ENCODE measurements at places on chromosomes 5 and 9.

DNA sequence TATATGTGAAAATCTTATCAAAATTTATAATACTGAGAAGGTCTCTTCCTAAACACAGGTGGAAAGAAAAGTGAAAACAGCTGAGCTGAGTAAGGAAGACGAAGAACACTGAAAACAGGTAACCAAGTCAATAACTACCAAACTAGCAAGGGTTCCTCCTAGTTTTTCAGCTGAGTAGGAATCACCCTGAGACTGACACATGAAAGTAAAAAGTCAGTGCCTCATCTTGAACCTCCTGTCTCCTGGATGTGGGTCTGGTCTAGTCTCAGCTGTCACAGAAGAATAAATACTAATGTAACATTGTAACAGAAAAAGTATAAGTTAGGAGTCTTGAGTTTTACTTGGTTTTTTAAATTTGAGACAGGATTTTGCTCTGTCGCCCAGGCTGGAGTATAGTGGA, 121.0 kb downstream of the MEF2C start:
- no peak for DNase-seq

DNA sequence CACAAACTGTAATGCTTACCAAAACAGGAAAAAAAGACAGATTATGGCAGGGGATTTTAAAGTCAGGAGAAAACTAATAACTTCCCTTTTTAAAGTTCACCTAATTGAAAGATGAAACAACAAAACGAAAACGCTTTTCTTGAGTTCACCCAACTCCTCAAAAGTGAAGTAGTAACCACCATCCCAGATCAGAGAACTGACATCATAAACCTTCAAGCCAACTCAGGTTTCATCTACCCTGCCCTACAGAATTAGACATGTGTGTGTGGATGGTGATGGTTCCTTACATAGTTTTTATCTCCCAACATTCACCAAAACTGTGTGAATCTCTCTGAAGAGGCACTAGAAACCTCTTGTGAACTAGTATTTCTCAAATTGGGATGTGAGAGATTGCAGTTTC, 195.2 kb upstream of the PTGER4 start:
- no peak for DNase-seq

- no peak for DNase-seq
Measured at GRCh38 chr5:154547551-154547950, 69.5 kb upstream of the HAND1 start.

DNA sequence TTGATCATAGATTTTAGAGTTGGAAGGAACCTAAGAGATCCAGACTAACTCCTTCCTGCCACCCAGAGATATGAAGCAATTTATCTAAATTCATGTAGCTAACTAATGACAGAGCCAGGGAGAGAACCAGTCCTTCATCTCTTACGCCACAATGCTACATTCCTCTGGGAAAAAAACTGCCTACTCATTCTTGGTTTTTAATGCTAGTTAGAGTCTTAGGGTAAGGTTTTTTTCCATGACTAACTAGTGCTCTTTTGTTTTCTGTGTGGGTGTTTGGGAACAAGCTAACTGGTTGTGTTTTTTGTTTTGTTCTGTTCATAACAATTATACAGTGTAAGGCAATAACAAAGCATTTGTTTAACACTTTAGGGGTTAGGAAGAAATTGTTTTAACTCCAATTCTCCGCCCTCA, 52.4 kb downstream of the SLC44A1 start:
- no peak for DNase-seq

DNA sequence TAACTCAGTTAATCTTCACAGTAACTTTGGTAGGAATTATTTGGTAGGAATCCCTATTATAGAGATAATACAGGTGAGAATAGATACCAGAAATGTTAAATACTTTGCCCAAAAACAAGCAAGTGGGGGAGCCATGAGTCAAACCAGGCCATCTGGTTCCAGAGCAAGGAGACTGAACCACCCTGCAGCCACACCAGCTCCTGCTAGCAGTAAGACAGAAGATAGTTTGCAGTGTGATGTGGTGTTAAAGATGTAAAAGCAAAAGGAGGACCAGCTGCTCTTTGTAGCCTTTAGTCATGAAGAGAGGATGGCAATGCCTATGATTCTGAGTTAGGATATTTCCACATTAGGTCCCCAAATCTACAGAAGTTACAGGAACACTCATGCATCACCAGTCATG, 101.4 kb downstream of the PRKACG start:
- DNase-seq: no peak

- DNase-seq: no peak
Measured at GRCh38 chr9:111038331-111039230, at the start of gene LPAR1. Gene LPAR1, minus strand, starts transcription at chr9:111038470. Its CDS starts 66,353 bp downstream, at chr9:110972117.

GRCh38 chr5:141637123-141637766, 448 bp downstream of the RELL2 start:
- DNase-seq: no peak

DNA sequence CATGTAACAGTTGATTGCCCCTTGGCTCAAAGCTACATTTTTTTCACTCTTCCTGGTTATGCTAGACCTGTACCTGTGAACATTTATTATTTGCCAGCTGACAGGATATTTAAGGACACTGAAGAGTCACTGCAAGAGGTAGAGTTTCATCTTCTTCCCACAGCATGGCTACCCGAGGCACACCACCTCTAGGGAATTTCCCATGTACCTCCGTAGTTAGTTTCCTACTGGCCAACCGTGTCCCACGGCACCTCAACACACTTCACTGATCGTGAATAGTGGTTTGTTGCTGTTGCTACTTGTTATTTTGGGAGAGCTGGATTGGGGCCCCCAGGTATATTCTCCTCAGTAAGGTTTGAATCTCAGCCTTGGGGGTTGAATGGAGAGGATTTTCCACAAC, 648.6 kb downstream of the SEMA5A start:
- DNase-seq: no peak

DNA sequence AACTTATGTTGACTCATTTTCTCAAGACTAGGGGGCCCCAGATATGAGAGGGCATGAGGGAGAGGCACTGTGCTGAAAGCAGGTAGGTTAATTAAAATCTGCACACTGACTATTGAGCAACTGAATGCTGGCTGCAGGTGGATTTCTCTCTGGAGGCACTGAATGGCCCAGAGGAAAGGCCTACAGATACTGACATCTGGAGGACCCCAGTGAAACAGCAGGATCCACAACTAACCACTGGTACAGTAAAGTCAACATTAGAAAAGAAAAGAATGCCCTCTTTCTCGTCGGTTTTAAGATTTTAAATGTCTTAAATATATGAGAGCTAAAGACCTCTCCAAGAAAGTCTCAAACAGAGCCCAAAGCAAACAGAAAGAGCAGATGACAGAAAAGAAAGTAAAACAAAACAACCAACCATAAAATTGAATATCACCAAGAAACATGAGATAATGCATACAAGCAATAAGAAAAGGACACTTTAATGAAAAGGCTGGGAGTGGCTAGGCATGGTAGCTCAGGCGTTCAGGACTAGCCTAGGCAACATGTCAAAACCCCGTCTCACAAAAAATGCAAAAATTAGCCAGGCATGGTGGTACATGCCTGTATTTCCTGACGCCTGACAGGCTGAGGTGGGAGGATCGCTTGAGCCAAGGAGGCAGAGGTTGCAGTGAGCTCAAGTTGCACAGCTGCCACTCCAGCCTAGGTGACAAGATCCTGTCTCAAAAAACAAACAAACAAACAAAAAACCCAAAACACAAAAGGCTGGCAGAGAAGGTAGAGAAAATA, 43.3 kb downstream of the PUM3 start:
- no peak for DNase-seq

DNA sequence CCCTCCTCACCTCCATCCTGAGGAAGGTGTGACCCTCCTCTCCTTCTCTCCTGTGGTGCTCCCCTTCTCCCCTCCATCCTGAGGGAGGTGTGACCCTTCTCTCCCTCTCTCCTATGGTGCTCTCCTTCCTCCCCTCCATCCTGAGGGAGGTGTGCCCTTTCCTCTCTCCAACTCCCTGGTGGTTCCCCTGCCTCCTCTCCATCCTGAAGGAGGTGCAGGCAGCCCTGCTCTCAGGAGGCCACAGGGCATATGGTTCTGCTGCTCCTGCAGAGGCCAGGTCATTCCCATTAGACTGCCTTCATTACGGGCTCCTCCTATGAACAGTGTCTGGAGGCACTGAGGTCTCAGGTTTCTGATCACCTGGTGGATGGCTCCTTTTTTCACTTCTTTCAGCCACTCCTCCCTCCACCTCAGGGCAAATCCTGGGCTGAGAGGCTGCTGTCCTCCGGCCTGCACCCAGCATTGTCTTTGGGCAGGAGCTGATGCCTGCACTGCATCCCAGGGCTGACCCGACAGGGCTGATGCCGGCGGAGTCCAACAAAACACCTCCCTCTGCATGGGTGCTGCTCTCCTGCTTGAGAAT, 197.1 kb downstream of the MED10 start:
- DNase-seq: no peak

DNA sequence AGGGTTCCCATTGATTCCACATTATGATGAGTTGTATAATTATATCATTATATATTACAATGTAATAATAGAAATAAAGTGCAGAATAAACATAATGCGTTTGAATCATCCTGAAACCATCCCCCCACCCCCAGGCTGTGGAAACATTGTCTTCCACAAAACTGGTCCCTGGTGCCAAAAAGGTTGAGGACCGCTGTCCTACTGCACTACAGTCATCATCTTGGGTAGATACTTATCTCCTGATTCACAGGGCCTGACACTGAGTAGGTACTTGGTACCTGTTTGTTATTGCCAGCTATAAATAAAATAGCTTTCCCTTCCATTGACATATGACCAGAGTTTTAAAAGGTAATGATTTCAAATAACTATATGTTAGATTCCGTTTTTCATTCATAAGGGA, 25.6 kb downstream of the ANP32B start:
- no peak for DNase-seq

- no peak for DNase-seq
Measured at GRCh38 chr5:50800410-50800809, 134.0 kb downstream of the PARP8 start.

- DNase-seq: no peak
Measured at GRCh38 chr5:78781611-78782286, 133.2 kb upstream of the LHFPL2 start.

DNA sequence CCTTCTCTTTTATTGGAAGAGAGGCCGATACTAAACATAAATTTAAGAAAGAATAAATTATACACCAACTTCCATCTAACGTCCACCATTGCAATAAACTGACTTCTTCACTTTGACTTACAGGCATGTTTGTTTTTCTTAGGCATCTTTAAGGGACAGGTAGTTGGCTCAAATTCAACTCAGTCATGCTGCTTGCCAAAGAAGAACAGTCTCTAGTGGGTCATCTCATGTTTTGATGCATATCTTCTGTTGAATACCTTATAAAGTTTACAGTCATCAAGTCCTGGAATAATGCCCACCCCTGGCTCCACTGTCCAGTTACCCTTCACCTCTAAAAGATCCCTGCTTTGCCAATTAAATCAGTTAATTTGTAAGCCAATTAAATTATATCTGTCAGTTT, 328.2 kb upstream of the GRAMD2B start:
- no peak for DNase-seq

DNA sequence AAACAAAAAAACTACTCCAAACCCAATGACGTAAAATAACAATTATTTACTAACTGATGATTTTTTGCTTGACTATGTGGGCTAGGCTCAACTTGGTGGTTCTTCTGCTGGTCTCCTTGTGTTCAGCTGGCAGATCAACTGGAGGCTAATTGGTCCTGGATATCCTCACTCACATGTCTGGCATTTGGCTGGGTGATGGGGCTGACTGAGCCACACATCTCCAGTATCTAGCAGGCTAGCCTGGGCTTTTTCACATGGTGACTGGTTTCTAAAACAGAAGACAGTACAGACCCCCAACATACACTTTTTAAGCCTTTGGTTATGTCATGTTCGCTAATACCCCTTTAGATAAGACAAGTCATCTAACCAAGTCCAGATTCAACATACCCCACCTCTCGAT, 104.7 kb upstream of the PRRC1 start:
- DNase-seq: no peak

DNA sequence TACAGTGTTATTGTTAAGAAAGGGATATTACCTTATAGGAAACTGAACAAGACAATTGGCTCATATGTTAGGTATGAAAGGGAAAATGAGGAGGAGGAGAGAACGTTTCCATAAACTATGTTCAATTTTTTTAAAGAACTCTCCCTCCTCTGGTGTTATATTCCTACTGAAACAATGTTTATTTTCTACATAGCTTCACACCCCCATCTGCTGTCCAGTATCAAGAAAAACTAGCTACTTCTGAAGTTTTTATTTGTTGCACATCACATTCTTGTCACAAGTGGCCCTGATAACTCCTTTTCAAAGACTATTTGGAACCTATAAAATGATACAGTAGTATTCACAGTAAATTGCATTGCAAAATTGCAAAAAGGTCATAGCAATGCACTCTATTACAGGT, 223.4 kb upstream of the FAM174A start:
- DNase-seq: no peak

- no peak for DNase-seq
Measured at GRCh38 chr5:137342764-137343163, 156.4 kb downstream of the SPOCK1 start.

DNA sequence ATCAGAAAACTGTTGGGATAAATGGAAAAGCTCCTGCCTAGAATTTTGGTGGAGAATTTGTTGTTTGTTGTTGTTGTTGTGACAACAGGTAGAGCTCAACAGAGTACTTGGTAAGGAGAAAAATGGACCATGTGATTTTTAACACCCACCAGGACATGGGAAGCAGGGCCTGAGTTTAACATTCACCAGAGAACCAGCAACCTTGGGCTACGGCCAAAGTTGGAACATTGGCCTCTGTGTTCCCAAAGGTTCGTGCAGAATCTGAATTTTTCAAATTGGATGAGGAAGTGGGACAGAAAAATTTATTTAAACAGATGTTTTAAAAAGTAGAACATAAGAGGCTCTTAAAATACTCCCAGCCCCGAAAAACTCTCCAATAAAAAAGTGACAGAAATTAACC, 127.0 kb downstream of the GNA14 start:
- no peak for DNase-seq

DNA sequence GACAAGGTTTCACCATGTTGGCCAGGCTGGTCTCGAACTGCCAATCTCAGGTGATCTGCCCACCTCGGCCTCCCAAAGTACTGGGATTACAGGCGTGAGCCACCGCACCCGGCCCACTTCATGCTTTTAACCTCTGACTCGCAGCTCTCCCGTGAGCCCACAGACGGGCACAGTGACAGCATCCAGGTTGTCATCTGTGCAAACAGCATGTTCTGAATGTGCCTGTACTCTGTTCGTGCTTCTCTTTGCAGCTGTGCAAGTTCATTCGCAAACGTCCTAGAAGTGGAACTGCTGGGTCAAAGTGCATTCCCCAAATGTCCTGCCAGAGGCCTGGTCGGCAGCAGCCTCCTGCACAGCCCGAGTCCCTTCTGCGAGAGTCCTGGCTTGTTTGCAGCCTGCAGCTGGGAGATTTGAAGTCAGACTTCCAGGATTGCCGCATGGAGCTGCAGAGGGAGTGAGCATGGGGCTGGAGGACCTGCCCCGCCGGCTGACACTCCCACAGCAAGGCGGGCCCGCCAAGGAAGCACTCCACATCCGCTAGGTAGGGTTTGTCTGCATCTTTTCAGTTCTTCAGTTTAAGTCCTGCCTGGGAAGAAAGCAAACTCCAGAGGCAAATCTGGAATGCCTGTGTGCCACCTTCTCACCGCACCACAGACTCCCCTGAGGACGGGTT, 3.4 kb downstream of the BRD3OS start:
- no peak for DNase-seq

GRCh38 chr9:116741086-116741740, 54.1 kb downstream of the TRIM32 start:
- DNase-seq: no peak

- DNase-seq: no peak
Measured at GRCh38 chr5:59264639-59265245, 628.8 kb downstream of the PDE4D start.

GRCh38 chr5:180598797-180599589, 7.7 kb upstream of the SCGB3A1 start:
- DNase-seq: no peak

Data from thoracic aorta (tissue), 2 donors.